GM04503 (cell line): ENCODE measurements at places on chromosomes 5 and 9.

DNA sequence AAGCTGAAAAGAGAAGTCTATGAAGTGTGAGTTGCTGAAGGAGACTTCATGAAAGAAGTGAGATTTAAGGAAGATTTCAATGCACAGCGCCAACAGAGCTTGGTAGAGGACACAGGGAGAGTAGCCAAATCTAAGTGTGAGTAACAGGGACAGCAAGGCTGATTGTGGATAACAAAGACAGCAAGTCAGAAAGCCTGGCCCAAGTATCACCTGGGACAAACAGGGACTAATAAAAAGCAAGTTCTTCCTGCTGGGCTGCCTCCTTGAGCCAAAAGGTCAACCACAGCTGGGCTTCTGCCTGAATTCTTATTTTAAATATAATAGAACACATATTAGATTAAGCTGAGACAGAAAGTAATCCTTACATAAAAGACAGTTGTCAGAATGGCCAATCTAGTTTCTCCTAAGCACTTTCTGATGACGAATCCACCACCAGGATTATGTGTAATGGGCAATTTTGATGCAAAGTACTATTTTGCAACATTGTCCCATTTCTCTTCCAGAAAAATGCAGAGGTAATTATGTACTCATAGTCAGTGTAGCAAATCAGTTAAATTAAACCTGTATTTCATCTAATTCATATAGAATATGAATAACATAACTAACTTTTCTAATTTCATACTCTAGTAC lies 73.8 kb downstream of the MAPKAP1 start:
- DNase-seq = no peak

GRCh38 chr5:59873113-59873512 lies 20.4 kb downstream of the PDE4D start:
- DNase-seq = peak; percentile 82

DNA sequence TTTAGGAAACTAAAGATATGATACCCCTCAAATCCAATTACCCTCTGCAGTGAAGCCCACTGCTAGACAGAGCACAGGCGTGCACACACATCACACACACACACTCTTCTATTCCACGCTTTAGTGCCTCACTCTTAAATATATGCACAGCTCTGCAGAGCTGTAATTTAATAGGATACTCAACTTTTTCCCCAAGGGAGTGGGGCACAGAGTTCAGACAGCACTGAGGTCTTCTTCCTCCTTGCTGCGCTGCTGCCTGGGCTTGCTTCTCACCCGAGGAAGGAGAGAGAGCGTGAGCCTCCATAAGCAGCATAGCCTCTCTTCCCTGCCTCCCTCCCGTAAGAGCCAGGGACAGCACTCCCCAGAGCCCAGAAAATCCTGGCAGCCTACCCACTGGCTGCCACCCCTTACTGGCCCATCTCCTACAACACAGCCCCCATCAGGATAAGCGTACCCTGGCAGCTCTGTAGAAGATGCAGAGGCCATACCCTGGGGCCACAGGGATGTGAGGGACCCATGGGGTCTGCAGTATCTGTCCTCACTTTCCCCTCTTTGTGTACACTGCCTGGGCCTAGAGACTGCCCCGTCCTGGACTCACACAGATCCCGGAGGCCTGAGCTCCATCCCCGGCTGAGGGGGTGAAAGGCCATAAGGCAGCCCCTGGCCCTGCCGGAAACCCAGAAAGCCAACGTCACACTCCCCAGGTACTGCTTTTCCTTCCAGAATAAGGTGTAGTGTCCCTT lies 102.1 kb downstream of the C5orf15 start:
- DNase-seq = no peak

- no peak for DNase-seq
Observed at GRCh38 chr9:89848060-89849040, 243.5 kb downstream of the GADD45G start.

DNA sequence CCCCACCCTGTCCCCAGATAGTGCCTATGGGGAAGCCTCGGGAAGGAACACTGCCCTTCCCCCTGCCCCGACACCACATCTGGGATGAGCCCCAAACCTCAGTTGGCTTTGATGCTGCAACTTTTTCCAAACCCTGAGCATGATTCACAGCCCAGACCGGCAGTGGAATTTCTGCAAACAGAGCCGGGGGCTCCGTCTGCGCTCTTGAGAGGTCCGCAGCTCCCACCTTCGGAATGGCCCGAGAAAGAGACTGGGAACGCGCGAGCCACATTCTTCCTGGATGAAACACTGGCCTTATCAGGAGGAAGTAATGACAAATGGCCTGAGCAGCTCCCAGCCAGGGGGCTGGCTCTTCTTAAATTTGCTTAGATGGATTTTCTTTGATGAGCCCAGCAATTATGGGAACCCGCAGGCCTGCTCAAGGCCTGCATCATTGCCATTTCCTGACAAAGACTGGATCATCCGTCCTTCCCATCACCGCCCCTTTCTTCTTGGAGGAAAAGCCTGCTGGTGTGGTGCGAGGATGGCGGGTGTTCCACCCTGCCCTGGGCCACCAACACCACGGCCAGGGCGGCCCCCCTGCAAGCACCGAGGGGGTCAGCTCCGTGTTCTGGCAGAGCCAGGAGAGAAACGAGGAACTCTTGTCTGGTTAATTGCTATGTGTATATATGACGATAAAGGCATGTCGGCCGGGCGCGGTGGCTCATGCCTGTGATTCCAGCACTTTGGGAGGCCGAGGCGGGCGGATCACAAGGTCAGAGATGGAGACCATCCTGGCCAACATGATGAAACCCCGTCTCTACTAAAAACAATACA lies 38.8 kb upstream of the COL5A1 start:
- DNase-seq = peak; percentile 98

- no peak for DNase-seq
Observed at GRCh38 chr5:179176571-179177230, 116.5 kb downstream of the ZNF354C start.

- DNase-seq = no peak
Observed at GRCh38 chr9:107805201-107805600, 315.6 kb upstream of the KLF4 start.

DNA sequence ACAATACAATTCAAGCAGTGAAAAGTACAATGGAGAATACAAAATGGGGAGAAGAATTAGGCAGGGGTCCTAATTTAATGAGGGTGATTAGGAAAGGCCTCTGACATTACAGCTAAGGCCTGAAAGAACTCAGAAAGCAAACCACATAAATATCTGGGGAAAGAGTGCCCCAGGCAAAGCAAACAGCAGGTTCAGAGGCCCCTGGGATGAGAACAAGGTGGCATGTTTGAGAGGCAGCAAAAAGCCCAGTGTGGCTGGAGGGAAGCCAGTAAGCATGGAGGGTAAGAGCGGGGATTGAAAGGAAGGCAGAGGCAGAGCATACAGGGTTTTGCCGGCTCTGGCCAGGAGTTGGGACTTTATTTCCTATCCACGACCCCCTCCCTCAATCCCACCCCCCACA lies 33.4 kb upstream of the VDAC1 start:
- DNase-seq = no peak

- peak; percentile 37 for DNase-seq
Observed at GRCh38 chr5:39547553-39548154, 122.9 kb upstream of the DAB2 start.

- no peak for DNase-seq
Observed at GRCh38 chr5:172951371-172952033, 7.7 kb upstream of the RPL26L1 start.

DNA sequence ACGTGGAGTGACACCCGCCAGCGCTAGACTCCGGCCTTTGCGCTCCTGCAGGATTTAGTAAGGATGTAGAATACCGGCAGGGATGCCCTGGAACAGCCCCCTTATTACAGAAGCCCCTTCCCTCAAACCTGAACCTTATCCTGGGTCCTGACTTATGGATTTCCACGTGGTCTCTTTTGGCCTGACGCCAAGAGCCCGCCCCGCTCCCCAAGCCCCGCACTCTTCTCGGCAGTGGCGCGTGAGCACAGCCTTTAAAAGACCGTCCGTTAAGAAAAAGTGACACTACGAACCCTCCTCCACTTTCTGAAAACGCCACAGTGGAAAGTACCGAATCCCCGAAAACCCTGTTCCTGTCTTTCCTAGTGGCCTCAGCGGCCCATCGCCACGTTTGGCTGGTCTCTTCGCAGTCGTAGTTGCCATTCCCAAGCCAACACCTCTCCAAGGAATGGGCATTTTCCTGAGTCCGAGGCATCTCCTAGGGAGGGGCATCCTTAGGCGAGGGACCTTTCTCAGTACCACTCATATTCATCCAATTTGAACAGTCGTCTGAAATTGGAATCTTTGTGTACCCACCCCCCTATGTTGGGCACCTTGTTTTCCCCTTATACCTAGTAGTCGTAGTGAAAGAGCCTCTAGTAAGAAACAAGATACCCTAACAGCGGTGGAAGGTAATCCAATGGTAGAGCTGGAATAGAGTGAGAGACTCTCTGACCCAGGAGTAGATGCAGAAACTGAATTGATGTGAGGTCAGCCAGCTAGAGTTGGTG lies 732 bp upstream of the MCIDAS start:
- no peak for DNase-seq

DNA sequence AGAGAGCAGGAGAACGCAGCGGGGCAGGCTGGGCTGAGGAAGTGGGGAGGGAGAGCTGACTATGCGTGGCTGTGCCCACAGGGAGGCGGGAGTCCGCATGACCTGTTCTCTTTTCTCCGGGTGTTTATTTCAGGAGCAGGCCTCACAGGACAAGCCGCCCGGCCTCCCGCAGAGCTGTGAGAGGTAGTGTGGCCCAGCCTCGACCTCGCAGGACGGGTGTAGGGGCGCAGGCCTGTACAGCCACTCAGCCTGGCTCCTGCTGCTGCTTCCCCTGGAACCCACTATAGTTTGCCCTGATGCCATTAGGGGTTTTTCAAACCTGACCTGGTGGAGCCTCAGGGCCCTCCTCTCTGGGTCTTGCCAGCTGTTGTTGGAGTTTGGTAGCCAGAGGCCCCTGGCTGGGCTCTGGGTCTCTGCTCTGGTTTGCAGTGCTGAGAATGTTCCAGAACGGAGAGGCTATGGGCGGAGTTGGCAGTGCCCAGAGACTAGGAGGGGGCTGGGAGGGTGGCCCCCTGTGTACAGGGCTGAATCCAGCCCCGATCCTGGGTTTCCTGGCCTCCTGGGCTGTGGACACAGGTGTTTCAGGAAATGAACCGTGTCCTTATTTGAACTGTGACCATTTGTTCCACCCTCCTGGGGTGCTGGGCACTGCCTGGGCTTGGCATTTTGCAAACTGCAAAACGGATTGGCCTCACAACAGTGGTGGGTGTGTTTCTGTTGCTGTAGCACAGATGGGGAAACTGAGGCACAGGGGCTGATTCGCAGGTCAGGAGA lies 78.8 kb downstream of the WNK2 start:
- DNase-seq = no peak

GRCh38 chr5:178774446-178774845 lies 44.0 kb upstream of the ZNF354A start:
- DNase-seq = no peak

DNA sequence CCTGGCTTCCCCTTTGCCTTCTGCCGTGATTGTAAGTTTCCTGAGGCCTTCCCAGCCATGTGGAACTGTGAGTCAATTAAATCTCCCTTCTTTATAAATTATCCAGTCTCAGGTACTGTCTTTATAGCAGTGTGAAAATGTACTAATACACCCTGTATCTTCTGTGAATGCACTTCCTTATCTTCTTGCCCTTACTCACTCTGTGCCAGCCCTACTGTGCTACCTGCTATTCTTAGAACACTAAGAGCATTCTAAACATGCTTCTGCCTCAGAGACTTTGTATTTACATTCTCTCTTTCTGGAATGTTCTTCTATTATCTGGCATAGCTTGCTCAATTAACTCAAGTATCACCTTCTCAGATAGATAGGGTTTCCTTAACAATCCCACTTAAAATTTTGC lies 164.4 kb upstream of the EDIL3 start:
- no peak for DNase-seq

DNA sequence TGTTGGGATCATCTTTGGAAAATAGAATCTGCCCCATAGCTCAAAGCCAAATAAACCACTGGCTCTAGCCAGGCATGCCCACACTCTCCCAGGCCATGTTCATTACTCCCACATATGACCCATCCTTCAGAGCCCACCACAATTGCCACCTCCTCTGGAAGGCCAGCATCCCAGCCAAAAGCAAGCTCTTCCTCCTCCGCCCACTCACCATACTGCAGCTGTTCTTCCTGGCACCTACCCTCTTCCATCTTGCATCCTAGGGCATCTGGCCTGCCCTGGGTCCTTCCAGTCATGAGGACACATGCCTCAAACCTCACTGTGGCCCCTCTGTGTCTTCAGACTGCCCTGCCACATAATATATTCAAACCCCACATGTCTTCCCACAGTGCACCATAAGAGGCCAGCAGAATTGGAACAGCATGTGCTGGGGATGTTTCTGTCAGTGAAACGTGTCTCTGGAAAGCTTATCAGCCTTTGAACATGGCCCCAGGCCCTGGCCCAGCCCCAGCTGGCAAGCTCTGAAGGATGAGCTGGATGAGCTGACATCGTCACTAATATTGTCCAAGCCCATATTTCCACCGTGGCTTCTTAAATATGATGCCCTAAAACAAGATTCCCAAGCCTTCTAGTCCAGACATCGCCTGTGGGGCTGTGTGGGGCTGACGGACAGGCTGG lies 230.8 kb downstream of the AGTPBP1 start:
- no peak for DNase-seq

DNA sequence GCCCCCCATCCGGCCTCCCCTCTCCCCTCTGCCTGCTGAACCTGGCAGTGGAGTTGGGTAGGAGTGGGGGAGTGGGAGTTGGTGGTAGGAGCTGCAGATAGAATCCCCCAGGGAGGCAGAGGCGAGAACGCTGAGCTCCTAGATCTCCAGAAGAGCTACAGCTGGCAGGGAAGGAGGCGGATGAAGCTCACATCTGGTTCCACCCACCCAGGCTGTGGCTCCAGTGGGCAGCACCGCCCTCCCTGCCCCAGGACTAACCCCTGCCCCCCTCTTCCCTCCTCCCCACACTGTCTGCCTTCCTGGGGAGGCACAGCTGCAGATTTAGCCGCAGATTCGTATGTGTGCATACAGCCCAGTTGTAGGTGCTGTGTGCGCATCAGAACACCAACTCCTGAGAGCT lies 34.2 kb downstream of the C9orf50 start:
- DNase-seq = no peak
